ENCODE measurements at places on chromosomes 11 and 22.

GRCh38 chr11:31936312-31936711 lies 125.2 kb upstream of the PAX6 start:
- no peak for DNase-seq

DNA sequence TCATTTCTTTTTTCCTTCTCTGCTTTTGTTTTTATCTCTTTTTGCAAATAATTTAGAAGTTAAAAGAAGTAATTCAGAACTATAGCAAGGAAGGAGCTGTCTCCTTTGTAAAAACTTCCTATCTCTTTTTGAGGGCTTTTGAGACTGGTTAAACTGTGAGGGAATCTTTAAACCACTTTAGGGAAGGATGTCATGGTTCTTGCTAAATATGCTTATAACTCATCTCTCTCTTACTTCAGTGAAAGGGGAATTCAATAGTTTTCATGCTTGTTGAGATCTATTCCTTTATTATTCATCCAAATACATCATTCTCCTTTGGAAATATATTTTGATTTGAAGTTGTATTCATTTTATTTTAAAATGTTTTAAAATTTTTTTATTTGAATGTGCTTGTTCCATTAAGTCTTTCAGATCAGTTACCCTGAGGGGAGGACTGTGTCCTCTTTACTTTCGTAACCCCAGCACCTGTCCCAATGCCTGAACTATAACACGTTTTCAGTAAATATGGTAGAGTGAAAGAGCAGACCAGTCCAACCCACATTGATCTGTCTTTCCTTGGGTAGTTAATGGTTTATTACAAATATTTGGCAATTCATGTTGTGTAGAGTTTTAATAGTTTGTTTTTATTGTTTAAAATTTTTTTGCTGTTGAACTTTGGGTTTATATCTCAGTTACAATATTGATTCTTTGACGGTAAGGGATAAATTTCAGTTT lies 27.5 kb downstream of the AMOTL1 start:
- no peak for DNase-seq

GRCh38 chr22:33014621-33015020 lies 43.6 kb downstream of the SYN3 start:
- DNase-seq, result no peak

DNA sequence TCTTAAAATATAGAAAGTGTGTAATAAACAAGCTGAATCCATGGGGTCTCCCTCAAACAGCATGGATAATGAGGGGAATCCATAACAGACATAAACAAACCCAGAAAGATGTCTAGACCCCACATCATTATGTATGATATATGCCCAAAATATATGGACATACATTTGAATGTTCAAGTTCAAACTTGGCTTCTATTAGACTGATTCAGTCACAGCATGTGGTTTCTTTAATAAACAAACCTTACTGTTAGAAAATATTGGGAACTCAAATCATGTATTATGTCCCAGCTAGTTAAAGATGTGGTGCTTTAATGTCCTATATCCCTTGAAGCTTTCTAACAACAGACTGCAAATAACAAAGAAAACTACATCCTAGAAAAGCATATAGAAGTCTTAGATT lies 228.6 kb downstream of the SOX6 start:
- no peak for DNase-seq

DNA sequence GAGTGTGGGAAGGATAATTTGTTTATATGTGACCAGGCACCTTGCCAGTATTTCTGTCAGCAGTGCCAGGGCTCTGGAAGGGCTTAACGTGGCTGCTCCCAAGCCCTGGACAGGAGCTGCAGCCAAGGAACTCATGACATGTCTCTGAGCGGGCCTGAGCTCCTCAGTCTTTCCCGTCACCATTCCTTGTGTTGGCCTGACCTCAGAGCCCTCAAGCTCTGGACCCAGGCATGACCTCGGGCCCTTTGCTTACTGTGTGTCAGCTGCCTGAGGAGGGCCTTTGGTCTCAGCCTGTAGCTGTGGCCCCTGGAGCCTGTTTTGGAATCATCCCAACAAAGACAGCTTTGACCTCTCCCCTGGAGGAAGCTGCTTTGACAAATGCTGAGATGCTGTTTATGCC lies 264.1 kb upstream of the PLET1 start:
- no peak for DNase-seq

DNA sequence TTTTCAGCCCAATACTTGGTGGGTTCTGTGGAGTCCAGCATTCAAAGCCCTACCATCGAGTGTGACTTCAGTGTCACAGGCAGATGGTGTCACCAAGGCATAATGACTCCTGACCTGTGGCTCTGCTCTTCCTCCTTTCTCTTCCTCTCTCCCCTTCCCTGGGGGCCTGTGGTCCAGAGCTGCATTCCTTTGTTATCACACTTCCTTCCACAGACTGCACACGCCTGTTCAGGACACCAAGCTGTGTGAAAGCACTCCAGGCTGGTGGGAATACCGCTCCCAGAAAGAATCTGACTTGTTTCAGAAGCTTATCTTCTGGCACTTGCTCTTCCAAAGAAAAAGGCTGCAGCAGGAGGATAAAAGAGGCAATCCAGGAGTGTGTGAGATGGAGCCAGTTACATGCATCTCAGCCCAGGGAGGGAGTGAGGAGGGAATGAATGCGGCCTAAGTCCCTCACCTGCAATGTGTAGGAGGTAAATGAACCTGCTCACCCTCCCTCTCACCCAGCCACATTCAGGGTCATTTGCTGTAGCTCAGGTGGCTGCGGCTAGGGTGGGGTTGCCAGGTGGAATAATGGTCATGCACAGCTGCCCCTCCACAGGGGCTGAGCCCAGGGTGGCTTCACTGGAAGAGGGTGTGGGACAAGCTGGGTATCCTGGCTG lies 79.3 kb downstream of the ADAMTS15 start:
- peak; percentile 46 for DNase-seq

DNA sequence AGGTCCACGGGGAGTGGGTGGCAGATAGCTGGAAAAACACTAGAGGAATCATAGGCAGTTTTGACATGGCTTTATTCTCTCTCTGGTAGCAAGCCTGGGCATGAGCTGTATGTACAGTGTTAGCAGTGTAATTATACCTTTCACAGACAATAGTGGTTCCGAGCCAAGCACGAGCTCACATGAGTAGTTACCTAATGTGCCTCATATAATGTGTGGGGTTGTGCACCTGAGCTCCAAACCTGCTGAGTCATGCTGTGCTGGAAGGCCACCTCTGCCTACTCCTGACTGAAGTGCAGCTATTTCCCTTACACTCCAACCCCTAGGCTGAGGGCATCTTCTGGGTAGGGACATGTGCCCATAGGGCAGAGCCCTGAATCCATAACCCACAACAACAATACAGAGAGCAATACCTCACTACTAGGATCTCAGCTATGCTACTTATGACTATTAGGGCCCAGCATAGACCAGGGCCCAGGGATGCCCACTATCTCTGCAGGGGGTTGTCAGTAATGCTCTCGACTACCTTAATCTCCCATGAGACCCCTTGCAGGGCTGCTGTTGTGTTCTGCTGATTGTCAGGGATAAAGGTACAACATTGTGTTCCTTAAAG lies 432.1 kb downstream of the DYNC2H1 start:
- no peak for DNase-seq

GRCh38 chr22:41522813-41523212 lies 21.5 kb downstream of the POLR3H start:
- no peak for DNase-seq

DNA sequence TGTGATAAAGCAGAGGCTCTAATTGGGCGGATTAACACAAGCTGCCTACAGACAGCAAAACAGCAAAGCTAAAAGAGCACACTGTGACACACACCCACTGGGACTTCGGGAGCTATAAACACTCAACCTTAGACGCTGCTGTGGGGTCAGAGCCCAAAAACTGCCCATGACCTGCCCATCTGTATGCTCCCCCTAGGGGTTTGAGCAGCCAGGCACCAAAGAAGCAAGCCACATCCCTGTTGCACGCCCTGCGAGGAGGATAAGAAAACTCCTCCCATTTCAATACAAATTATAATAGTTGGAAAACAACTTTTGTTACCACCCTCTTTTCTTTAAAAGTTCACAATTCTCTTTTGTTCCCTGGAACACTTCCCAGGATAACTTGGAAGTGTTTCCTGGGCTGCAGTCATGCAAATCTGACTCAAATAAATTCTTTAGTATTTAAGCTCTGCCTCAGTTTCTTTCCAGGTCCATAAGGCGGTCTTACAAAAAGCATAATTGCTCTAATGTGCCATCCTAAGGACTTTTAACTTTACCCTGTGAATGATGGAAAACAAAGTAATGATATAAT lies 86.4 kb downstream of the DLG2 start:
- DNase-seq, result no peak

DNA sequence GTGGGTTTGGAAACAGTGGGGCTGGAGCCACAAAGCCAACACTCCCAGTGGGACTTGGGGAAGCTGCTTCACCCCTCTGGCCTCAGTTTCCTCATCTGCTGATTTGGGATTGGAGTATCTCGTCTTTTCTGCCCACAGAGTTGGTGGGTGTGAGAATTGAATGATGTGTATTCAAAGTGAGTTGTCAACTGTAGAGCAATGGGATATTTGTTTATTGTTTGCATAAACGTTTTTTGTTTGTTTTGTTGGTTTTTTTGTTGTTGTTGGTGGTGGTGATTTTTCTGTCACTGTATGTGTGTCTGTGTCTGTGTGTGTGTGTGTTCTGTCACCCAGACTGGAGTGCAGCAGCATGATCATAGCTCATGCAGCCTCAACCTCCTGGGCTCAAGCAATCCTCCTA lies 542.0 kb downstream of the MIAT start:
- DNase-seq, result no peak

- DNase-seq, result no peak
Measured at GRCh38 chr11:60159868-60160267, 23.0 kb downstream of the MS4A6A start.

DNA sequence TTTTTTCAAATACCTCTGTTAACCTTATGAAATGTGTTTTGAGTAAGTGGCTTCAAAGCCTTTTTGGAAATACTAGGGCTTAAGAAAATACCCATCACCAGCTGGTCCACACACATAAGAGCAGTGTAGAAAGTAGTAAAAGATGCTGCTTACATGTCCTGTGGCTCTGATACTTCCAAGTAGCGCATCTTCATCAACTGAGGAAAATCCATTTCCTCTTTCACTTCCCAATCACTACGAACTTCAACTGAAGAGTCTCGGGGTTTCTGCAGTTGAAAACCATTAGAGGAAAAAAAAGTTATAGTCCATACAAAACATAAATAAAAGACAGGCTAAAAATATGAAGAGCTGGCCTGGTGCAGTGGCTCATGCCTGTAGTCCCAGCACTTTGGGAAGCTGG lies 8.5 kb downstream of the EIF3D start:
- DNase-seq, result no peak

DNA sequence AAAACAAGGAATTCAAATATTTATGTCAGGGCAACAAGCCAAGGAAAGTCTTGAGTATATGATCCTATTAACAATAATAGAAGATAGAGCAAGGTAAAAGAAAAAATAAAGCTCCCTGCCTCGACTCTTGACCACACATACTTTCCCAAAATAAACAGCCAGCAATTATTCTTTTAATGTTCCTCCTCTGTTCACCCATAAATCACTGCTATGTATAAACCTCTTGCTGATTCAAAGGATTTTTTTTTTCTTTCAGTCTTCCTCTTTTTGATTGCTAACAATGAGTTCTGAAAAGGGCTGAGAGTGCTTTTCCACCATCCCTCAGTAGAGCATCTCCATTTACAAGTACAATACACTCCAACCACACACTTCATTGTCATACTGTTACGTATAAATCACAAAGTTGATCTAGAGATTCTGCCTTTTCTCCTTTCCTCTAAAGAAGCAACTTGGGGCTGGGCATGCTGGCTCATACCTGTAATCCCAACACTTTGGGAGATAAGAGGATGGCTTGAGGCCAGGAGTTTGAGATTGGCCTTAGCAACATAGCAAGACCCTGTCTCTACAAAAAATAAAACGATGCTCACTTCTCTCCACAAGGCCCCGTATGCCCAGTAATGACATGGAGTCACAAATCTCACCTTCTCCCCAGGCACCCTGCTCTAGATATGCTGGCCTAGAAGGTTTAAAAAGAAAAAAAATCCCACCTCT lies 24.0 kb downstream of the RAB30 start:
- DNase-seq, result peak; percentile 43

- no peak for DNase-seq
Measured at GRCh38 chr11:85750646-85751045, 60.3 kb downstream of the SYTL2 start.
